ENCODE measurements at places on chromosomes 7 and 10. TPM values are rescaled to one million over a fixed set of nuclear protein-coding genes. Genes with fewer than 3 reads are reported as not detected.

The OPALIN gene
- total RNA-seq = not detected

The BTBD16 gene
- not detected for total RNA-seq

The PPP1R17 gene
- not detected for total RNA-seq

The KCND2 gene
- total RNA-seq = not detected

The NYAP1 gene
- total RNA-seq = 23.0 TPM

The EN2 gene
- total RNA-seq = not detected

The PRKAG2 gene
- 92.4 TPM for total RNA-seq

The MAT1A gene
- 3.9 TPM for total RNA-seq

The ZNF277 gene
- 53.1 TPM for total RNA-seq

The TMEM209 gene
- 7.8 TPM for total RNA-seq

The IRF5 gene
- not detected for total RNA-seq

The SPAG6 gene
- 52.9 TPM for total RNA-seq

The KLHDC10 gene
- total RNA-seq = 9.2 TPM

The VAX1 gene
- total RNA-seq = not detected

The ANKMY2 gene
- 20.5 TPM for total RNA-seq

DNA sequence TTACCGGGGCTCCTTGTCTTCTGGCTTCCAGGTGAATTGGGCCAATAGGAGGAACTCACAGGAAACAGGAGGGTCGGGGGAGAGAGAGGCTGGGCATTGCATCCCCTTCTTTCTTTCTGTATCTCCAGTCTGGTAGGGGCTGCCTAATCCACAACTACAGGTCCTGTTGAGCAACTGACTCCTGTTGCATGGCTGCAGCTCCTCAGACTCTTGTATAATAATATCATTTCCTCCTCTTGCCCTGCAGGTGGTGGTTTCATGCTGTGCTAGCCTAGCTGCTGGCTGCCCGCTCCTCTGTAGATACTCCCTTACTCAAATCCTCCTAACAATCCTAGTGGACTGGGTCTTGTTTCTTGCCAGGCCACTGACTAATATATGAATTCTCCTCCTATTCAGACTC lies 276.5 kb upstream of the SMIM30 start:
- peak; percentile 36 for DNase-seq

DNA sequence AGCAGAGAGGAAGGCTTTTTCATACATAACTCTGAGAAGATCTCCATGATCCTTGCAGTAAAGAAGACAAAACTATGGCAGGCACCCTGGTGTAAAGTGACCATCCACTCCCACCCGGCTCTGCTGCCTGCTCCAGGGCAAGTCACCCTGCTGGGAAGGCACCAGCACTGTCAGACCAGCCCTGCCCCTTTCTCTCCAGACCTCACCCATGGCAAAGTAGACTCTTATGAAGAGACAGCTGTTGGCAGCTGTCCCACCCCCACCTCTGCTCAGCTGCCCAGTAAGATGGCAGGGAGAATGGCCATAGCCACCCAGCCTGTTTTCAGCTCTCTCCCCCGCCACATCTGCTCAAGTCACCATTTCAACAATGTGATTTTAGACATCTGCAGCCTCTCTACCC lies 8.6 kb upstream of the ZMIZ2 start:
- DNase-seq = no peak

GRCh38 chr7:78073609-78074382 lies 275.2 kb downstream of the PHTF2 start:
- no peak for DNase-seq

- peak; percentile 21 for DNase-seq
Observed at GRCh38 chr7:111753968-111754367, 191.7 kb upstream of the IMMP2L start.

- no peak for DNase-seq
Observed at GRCh38 chr10:3684891-3685290, 100.1 kb downstream of the KLF6 start.

DNA sequence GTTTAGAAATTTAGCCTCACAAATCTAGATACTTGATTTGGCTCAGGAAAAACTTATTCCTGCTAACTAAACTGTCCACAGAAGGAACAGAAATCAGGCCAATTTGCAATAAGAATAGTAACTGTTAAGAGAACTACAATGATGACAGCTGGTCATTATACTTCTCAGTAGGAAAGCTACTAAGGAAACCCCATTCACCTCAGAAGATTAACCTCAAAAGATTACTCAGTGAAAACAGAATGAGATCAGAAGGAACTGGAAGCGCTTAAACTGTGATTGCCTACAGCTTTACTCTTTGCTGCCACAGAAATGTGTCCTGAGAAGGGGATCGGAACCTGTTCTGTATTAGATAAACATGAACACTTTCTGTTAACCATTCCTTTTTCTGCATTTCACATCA lies 24.3 kb upstream of the DNAJB12 start:
- peak; percentile 38 for DNase-seq

- DNase-seq = no peak
Observed at GRCh38 chr10:69091143-69091651, 3.3 kb downstream of the SRGN start.

GRCh38 chr7:34249192-34249591 lies 343.9 kb downstream of the BMPER start:
- peak; percentile 62 for DNase-seq

- peak; percentile 69 for DNase-seq
Observed at GRCh38 chr10:52663161-52663560, 109.4 kb downstream of the MBL2 start.

DNA sequence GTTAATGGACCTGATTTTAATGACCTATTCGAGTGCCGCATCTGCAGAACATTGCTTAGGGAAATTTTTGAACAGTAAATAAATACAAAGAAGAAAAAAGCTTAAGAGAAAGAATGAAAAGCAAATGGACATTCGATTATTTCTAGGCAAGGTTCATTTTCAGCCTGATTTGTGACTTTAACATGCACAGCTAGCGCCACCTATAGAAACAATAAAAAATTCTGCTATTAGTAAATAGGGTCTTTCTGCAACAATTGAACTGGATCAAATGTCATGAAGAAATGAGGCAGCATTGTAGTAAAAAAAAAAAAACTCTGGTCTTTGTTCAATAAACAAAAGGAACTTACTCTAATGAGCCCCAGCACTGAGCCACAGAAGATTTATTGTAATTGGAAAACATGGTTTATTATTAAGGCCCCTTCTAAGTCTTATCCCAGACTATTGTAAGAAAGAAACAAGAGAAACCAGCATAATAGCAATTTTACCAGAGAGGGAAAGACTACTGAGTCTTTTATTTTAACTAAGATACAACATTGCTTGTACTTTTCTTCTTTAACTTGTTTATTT lies 41.4 kb upstream of the GHITM start:
- peak; percentile 3 for DNase-seq

DNA sequence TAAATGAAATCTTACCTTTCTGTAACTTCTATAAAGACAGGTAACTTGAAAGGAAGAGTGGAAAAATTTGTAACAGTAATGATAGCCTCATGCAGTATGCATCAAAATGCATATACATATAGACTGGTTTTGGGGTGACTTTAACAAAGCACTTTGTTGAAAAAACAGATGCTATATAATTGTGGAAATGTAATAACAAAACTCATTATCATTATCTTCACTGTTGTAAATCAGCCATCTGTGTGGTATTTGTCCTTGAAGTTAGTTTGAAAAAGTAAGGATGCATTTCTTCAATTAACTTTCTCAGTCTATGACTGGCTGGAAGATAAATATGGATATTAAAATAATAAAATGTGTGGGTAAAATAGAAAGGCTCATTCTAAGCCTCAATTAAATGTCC lies 6.1 kb upstream of the DGKB start:
- DNase-seq = no peak

DNA sequence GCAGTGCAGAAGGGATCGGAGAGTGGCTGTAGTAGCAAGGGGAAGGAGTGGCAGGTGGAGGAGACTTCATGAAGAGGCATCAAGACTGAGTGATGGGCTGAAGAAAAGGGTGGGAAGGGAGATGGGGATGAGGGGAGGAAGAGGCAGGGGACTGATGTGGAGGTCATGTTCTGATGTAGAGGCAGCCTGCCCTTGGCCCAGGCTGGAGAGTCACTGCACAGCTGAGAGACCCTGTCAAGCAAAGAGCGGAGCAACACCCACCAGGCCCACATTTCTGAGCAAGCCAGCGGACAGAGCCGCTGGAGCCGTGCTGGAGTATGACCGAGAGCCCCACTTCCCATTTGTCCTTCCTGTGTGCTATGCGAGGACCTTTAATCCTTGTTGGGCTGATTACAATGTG lies 501.6 kb upstream of the MKI67 start:
- DNase-seq = no peak

DNA sequence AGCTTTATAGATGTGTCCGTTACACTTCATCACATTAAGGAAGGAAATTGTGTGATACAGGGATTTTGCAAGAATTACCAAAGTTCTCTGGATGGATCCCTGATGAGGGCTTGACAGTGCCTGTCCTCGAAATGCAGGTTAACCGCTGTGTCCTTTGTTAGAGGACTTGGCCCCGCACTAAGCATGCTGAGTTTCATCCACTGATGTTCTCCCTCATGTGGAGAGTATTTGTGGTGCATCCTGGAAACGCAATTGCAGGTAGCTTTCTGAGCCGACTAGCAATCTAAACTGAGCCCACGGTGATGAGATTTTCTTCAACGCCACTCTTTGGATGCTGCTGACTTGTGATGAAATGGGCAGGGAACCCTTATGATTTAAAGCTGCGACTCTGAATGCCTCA lies 71.9 kb upstream of the STK17A start:
- no peak for DNase-seq

DNA sequence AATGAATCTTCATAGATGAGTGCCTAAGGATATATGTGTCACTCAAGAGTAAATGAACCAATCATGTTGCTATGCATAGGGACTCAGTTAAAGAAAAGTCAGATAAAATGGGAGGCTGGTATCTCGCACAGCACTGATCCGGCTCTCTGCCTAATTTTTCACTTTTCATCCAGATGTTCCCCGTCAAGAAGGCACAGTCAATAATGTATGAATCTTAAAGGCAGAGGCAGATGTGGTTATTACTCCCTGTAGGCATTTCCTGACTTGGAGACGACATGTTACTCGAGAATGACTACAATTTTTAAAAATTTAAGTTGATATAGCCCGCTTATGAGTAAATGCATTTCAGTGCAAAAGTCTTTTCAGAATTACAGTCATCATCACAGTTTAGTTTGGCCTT lies 113.6 kb downstream of the TBXAS1 start:
- DNase-seq = no peak

GRCh38 chr10:114038819-114039218 lies 4.8 kb upstream of the ADRB1 start:
- no peak for DNase-seq

- peak; percentile 57 for DNase-seq
Observed at GRCh38 chr7:80132594-80132993, 2.0 kb upstream of the GNAI1 start.

GRCh38 chr7:95950698-95951097 lies 178.3 kb downstream of the DYNC1I1 start:
- DNase-seq = no peak

GRCh38 chr7:25095516-25096345 lies 29.3 kb downstream of the CYCS start:
- DNase-seq = no peak

DNA sequence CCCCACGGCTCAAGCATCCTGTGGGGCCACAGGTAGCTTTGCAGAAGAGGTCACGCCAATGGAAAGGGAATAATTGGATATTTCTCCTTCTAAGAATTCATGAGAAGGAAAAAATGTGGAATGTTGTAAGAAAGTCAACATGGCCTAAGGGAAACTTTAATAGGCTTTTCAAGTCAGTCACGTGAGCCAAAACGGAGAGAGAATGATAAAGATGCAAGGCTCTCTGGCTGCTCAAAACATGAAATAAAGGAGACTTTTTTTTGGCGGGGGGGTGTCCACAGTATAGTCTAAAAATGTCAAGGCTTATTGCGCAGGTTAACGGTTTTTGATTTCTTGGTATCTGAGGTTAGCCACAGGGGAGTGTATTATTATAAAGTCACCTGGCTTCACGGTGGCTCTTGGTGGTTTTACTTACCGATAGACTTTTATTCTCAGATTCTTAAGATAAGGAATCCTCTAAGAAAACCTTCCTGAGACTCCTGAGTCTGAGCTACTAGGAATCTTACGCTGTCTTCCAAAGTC lies 148.1 kb downstream of the ARHGAP21 start:
- no peak for DNase-seq

DNA sequence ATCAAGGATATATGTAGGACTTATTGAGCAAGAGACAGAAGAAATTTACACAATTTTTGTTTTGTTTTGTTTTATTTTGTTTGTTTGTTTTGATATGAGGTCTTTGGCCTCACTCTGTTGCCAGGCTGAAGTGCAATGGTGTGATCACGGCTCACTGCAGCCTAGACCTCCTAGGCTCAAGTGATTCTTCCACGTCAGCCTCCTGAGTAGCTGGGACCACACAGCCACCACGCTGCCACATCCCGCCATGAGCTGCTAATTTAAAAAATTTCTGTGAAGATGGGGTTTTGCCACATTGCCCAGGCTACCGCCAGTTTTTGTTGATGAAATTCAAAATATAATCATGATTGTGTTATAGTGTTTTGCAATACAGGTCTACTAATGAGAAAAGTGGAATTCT lies 54.9 kb downstream of the ZNF487 start:
- no peak for DNase-seq

DNA sequence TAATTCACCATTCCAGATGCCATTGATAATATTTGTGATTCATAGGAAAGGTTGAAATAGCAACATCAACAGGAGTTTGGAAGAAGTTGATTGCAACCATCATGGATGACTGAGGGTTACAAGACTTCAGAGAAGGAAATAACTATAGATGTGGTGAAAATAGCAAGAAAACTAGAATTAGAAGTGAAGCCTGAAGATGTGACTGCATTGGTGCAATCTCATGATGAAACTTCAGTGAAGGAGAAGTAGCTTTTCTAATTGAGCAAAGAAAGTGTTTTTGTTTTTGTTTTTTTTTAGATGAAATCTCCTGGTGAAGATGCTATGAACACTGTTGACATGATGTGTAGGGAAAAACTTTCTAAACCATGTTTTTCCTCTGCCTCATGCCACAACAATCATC lies 18.7 kb upstream of the CD36 start:
- DNase-seq = no peak

GRCh38 chr7:128831178-128831993 lies 1.2 kb downstream of the FLNC start:
- DNase-seq = peak; percentile 40

DNA sequence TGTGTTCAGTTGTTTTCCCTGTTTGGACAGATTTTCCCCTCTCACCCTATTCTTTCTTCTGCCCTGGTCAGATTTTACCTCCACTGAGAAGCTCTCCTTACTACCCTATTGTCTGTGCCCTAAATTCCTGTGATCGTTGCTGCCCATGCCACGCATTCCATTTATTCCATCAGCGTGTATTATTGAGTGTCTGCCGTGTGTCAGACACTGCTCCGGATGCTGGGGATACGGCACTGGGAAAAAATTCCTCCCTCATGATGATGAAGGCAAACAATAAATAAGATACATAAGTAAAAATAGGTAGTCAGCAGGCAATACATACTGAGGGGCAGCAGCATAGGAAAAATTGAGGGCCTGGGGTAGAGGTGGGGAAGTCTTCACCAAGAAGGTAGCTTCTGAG lies 86.8 kb downstream of the FANK1 start:
- no peak for DNase-seq

DNA sequence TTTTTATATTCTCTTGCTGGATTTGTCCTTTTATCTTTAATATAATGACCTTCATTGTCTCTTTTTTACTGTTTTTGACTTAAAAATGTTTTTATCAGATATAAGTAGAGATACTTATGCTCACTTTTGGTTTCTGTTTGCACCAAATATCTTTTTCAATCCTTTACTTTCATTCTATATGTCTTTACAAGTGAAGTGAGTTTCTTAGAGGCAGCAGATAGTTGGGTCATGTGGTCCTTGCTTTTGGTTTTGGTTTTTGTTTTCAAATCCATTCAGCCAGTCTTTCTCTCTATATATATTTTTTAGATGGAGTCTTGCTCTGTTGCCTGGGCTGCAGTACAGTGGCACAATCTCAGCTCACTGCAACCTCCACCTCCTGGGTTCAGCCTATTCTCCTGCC lies 932.4 kb upstream of the LRRTM3 start:
- no peak for DNase-seq
